ENCODE measurements at places on chromosomes 4 and X.

DNA sequence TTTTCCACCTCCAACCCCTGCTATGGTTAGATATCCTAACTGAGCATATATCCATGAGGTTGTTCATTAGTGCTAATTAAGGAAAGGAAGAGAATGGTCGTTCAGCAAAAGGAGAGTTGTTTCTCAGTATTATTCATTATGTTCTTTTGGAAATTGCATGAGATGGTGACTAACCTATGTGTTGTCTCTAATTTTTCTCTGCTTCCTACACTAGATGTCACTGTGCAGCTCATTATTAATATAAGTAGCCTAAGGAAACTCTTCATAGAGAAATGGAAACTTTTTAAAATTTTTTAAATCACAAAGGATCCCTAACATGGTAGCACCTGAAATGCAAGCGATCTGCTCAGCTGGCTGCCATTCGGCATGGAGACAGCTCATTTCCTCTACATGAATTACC, 67.7 kb upstream of the FAM9A start:
- peak; percentile 17 for DNase-seq

DNA sequence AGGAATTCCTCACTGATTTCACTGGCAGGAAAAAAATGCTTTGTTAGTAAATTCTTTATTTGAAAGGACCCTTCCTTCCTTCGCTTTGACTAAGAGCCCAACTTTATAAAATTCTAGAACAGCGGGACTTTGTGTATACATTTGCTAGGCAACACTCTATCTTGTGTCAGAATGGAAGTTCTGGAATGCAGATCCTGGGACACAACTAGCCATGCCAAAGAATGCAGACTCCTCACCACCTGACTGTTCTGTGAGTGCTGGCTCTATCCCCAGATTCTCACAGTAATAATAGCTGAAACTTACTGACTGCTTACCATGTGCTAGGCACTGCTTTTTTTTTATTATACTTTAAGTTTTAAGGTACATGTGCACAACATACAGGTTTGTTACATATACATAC, 73.3 kb upstream of the ZDHHC15 start:
- DNase-seq, result peak; percentile 1

- no peak for DNase-seq
These were observed 48.9 kb upstream of the IQSEC2 start for GRCh38 chrX:53330331-53330730.

DNA sequence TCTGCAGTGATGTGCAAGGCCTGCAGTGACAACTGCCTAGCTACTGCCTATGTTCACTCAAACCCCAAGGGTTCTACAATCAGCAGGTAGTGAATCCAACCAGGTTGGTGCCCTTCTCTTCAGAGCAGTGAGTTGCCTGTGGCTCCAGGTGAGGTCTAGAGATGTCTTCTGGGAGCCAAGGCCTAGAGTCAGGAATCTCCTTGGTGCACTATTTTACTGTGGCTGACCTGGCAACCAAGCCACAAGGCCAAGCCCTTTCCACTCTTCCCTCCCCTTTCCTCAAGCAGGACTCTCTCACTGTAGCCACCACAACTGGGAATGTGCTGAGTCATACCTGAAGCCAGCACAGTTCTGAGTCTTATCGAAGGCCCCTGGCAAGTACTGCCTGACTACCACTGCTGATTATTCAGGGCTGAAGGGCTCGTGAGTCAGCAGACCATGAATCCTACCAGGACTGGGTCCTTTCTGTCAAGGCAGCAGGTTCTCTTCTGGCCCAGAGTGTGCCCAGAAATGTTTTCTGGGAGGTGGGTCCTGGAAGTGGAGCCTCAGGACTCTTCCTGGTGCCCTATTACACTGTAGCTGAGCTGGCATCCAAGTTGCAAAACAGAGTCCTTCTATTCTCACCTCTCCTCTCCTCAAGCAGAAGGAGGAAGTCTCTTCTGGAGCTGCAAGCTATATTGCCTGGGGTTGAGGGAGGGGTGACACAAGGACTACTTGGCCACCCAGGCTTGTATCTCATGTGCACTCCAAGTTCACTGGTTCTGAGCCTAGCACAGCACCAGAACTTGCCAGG, 111.6 kb downstream of the BTC start:
- no peak for DNase-seq

DNA sequence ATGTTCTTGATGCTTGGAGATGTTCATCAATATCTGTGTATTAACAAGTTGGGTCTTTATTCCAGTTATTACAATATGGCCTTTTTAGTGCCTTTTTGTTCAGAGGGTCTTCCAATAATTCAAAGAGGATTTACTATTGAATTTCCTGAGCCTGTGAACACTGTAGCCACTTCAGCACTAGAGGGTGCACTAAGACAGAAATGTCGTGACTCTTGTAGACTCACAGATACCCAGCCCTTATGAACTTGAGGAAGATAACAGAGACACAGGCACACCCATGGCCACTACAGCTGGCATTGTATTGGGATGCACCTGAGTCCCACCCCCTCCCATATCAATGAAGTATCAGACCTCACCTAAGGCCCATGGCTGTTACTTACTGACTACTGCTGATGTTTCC, 54.4 kb upstream of the ACTRT1 start:
- no peak for DNase-seq

- no peak for DNase-seq
These were observed 3.6 kb upstream of the FHL1 start for GRCh38 chrX:136143711-136144110.

- DNase-seq, result no peak
These were observed 43.7 kb downstream of the MAGEA9 start for GRCh38 chrX:149825424-149825823.

DNA sequence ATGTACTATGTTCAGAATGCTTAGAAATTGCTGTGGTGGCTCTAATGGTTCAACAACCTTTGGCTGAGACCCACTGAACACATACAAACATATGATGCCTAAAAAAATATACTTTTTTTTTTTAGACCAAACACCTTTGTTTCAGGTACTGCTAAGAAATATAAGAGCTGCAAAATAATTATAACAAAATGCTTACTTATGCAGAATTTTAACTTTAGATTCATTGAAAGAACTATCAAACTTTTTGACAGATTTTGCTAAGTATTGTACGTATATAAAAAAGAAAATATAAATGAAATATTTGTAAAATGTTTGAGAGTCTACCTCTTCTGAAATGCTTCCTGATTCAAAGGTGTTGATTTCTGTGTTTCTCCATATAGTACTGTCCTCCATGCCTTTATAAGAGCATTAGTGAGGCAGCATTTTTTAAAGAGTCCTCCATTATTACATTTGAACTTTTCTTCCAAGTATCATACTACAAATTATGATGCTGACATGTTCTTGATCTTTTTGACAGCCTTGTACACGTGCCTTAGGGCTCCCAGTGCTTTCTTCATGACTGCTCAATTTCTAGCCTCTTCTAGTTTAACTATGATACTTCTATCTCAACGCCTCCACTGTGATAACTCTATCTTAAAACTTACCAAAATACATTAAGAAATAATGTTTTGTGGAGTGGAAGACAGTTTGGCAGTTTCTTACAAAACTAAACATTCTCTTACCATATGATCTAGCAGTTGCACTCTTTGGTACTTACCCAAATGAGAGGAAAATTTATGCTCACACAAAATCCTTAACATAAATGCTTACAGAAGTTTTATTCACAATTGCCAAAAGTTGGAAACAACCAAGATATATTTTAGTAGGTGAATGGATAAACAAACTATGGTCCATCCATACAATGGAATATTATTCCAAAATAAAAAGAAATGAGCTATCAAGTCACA, 212.2 kb upstream of the MAB21L2 start:
- DNase-seq, result no peak

- no peak for DNase-seq
These were observed 292.5 kb upstream of the DCAF8L1 start for GRCh38 chrX:28273736-28274135.

- DNase-seq, result no peak
These were observed 8.4 kb downstream of the DCUN1D4 start for GRCh38 chr4:51851090-51851936.

DNA sequence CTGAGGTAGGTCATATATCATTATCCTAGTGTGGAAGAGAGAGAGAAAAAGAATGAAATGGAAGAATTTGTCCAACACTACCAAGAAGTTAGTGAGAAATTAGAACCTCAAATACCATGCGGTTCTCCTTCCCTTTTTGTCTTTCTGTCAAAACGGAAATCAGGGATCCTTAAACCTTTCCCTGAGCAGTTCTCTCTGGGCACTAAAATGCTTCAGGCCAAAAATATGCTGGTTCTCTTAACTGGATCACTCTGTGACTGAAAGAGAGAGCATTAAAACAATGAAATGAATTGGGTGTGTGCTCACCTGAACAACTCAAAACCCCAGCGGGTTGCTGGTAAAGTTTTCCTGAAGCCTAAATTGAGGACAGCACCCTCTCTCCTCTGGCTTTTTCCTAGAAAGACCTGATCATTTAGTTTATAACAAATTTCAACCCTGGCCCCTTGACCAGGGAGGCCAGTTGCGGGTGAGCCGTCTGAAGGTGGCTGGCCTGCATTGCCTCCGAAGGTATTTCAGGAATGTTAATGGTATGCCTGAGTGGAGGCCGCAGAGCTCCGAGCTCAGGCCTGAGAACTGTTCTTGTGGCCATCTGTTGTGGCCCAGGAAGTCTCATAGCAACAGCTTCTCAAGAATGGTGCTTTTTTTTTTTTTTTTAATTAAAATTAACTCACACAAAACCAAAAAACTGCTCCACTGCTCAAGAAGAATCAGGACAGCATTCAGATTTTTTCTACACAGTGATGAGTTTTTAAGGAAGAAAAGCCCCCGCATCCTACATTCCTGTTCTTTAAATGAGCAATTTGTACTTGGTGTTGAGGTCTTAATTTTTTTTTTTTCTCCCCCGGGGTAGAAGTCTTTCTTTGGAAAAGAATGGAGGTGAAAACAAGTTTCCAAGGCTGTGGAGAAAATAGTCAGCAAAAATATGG, 155.1 kb downstream of the SHROOM3 start:
- DNase-seq, result no peak

DNA sequence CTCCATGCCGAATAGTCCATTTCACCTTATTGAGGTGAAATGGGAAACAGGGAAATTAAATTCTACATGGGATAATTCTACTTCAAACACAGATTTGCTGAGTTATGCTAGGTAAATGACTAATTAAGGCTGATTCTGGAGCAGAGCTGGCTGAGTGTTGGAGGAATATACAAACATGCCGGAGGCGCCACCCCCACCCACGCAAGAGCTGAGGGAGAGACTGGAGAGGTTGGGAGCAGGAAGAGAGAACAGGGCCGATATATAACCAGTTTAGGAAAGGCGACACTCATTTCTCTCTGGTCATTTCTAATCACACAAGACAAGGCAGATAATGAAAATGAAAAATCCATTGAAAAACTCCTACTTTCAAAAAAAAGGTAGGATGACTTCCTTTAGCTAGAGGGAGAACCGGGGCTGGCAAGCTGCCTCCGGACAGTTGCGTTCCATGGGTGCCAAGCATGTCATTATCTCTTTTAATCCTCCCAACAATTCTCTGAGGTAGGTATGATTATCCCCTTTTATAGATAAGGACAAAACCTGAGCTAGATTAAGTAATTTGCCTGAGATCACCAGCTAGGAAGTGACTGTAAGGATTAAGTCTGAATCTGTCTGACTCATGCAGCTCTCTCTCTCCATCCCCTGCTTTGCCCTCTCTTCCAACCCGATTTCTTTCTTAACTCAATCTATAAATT, 27.6 kb upstream of the CFAP299 start:
- no peak for DNase-seq

DNA sequence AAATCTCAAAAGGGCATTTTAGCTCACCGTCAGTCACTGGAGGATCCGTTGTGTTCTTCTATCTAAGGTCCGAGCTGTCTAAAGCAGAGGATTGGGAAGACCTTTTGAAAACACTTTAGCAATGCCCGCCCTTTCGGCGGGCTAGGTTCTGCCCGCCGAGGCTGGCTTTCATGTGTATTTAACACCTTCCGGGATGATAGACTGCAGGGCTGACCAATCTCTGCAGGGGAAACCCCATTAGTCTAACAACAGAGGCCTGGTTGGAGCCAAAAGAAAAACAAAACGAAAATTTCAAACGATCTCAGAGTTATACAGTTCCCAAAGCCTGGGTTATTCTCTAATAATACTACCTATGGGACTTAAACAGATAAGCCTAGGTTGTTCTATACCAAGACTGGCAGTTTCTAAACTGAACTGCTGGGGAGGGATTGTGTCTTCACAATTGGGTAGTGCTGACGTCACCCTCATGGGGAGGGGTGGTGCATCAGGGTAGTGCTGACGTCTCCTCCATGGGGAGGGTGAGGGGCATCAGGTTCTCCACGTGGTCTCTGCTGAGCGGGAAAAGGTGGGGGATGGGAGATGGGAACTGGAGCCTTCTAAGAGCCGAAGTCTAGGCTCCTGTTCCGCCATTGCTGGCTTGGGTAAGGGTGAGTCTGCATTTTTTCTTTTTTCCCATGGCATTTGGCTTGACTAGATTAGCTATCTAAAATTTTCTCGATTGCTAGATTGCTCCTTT, 14.8 kb upstream of the CUL4B start:
- no peak for DNase-seq

- DNase-seq, result no peak
These were observed 95.8 kb upstream of the GPC4 start for GRCh38 chrX:133511041-133511440.

GRCh38 chrX:13078739-13079444, 34.5 kb upstream of the FAM9C start:
- DNase-seq, result no peak

- no peak for DNase-seq
These were observed 111.0 kb downstream of the ASB9 start for GRCh38 chrX:15158736-15159406.

DNA sequence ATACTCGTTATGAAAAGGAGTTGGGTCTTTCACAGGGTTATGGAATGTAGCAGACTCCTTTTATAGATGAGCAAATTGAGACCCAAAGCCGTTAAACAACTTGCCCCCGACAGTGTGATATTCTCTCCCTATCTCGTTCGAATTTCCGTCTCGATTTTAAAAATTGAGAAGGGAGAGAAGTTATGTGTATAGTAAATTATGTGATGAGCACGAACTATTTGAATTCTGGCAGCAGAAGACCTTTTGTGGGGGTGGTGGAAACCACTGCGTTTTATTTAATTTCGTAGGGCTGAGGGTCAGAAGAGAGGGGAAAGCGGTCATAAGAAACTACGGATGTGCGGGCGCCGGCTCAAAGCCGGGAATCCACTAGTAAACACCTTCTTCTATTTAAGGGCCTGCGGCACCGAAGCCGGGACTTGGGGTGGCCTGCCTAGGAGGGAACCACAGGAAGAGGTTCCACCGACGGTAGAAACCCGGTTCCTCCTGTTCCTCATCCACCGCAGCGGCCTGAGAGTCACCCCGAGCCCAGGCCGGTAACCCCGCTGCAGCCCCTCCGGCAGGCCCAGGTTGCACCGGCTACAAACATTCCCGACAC, 1.5 kb upstream of the DDX3X start:
- peak; percentile 17 for DNase-seq

DNA sequence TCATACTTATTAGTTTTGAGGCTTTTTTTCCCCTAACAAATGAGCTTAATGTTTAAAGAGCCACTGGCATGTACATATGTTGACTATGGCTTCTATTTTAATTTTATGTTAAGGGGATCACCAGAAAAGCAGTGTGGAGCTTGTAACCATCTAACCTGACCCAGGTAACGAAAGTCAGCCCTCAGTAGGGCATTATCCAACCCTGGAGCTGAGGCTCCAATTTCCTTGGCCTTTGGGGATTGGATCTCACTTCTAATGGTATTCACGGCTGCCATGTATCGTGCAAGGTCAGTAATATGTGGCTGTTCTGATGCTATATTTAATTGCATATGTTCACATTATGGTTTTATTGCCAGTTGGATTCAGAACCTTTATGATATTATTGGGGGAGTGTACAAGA, 75.2 kb upstream of the CCSER1 start:
- no peak for DNase-seq

All from hippocampal formation (tissue), 2 donors.